ENCODE measurements at places on chromosomes 1 and 21.

DNA sequence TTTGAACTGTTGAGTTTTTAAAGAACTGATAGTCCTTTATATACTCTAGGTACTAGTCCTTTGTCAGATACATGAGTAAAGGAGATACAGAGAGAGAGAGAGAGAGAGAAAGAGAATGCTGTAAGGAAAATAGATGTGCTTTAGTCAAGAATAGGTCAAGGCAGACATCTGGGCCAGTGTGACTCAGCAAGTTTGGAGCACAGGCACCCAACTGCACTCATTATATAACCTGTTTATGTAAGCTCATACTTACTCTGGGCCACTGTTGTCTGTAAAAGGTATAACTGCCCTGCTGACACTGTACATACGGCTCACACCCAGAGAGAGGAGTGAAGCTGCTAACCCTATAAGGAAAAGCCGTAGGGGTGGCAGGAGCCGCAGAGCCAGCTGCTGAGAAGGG lies 32.2 kb upstream of the AKT3 start:
- no peak for DNase-seq

- no peak for DNase-seq
Observed at GRCh38 chr1:221923929-221924598, 182.2 kb upstream of the DUSP10 start.

DNA sequence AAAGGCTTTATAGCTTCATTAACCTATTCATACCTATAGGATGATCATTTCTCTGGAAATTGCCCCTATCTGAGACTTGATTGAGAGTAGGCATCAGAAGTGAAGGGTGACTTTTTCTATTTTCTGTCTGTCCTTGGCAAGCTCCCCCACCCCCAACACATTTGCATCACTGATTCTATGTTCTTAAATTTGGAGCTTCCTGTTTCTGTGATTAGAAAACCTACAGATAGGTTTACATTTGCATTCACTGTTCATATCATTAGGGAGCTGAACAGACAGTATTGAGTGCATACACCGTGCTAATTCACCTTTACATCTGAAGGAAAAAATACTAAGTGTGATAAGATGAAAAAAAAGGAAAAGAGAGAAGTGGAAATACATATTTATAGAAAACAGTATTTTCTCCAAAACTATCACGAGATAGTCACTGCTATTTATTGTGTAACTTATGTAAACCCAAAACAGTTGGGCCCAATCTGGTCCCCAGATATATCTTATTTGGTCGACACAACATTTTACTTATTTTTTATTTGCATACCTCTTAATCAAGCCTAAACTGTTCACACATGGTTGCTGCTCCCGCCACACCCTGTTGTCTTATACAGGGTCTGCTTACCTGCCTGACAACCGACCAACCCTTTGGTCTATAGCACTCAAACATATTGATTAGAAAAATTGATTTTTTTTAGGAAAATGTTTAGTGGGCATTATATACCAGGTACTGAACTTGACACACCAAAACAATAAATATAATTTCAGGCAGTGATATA lies 218.8 kb downstream of the NTNG1 start:
- no peak for DNase-seq

- no peak for DNase-seq
Observed at GRCh38 chr1:98546319-98546718, 115.2 kb upstream of the SNX7 start.

GRCh38 chr1:51610637-51611036 lies 6.3 kb upstream of the OSBPL9 start:
- DNase-seq: no peak

- no peak for DNase-seq
Observed at GRCh38 chr1:15559189-15559810, 25.6 kb downstream of the AGMAT start.

GRCh38 chr1:228205526-228206436 lies 2.1 kb upstream of the OBSCN start:
- DNase-seq: no peak

DNA sequence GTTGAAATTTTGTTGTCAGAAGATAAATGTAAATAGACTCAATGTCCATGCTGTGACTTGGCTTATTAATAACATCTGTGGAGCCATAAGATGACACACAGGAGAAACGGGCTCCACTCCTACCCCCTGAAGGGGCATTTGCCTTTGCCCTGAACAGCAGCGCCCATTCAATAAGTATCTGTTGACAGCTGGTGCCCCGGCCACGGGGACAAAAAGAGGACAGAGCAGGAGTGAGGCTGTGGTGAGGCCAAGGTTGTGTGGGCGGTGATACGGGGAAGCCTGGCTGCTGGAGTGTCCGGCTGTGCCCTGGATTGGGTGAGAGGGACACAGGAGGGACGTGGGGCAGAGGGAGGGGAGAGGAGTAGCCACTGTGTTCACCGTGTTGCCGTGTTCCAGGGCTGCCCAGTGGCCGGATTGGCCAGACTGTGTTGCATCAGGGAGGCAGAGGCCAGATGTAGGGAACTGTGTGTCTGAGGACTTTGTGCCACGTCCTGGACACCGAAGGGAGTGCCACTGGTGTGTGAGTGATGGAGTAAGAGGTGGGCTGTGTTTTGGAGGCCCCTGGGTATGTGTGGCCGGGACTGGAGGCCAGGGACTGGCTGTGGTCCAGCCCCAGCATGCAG lies 15.1 kb downstream of the PRMT2 start:
- DNase-seq: no peak

- DNase-seq: no peak
Observed at GRCh38 chr1:87592156-87592555, 263.5 kb downstream of the LMO4 start.

- no peak for DNase-seq
Observed at GRCh38 chr1:149845416-149845815, 54.0 kb upstream of the BOLA1 start.

DNA sequence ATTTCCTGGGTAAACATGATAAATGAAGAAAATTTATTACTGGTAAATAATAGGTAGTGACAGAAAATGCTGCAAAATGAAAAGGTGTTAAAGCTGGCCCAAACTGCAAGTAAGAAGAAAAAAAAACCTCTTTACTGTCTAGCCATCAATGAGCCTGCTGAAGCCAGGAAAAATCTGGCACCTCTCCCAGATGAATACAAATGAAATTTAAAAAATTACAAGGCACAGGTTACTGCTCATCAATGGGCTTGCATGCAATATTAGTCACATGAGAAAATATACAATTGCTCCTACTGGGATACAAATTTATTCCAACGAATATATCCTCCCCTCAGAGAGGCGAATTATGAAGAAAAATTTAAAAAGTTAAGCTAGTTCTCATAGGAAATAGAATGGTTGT lies 1422.5 kb downstream of the KCNT2 start:
- DNase-seq: no peak

DNA sequence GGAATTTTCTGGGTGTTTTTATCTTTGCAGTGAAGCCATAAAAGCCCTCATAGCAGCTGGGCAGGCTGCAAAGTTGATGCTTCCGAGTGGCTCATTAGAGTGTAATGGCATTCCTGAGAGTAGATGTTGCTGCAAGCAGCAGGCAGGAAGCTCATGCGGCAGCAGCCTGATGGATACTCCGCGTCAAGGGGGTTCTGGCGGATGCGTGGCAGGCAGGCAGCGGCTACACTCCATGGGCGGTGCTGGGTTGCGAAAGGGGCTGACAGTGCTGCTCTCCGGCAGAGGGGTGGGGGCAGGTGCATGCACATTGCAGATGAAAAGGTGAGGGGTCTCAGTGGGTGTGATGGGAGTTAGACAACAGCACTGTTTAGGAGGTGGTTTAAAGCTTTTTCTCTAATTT lies 93.2 kb upstream of the AJAP1 start:
- DNase-seq: no peak

- no peak for DNase-seq
Observed at GRCh38 chr1:93016171-93016570, 54.9 kb upstream of the DIPK1A start.

GRCh38 chr1:201838381-201838780 lies 9.4 kb downstream of the IPO9 start:
- no peak for DNase-seq

DNA sequence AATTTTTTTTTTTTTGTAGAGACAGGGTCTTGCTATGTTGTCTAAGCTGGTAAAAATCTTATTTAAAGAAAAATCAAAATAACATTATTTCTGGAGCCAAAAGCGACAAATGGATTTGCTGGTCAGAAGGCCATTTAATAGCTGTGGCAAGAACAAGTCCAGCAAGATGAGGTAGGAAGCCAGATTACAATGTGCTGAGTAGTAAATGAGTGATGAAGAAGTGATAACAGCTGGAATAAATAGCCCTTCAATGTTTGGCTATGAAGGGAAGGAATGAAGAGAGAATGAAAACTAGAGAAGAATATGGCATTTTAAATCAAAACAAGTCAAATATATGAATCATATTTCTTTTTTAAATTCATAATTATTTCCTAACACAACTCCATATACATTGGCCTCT lies 34.5 kb downstream of the SYDE2 start:
- DNase-seq: no peak

GRCh38 chr1:151010346-151010726 lies 2.1 kb downstream of the PRUNE1 start:
- DNase-seq: no peak

DNA sequence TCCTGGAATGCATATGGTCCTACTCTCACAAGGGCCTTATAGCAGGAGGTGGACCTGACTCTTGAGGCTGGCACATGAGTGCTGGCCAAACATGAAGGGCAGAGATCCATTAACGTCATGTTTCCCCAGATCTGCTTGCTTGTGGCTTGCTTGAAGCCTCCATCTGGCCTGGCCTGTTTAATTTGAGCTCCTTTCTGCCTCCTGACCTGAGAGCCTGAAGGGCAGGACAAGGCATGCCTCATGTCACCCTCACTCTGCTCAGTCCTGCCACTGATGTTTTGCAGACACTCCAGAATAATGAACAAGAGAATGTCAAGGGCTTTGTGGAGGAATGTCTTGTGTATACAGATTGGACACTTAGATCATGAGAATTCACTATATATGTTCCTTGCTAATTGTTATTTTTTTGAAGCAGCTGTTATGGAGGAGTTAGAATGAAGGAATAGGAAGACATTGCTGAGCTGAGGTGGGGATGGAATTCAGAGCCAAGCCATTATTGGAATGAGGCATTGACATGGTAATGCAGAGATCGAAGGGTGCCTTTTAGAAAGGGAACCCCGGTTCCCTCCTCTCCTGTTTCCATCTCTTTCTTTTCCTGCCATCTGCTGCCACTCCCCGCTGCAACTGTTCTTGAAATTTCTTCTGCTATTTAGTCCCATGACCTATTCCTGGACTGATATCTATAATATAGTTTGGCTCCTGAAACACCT lies 457.0 kb upstream of the PROX1 start:
- no peak for DNase-seq

- DNase-seq: no peak
Observed at GRCh38 chr1:234840843-234841242, 230.9 kb upstream of the IRF2BP2 start.

DNA sequence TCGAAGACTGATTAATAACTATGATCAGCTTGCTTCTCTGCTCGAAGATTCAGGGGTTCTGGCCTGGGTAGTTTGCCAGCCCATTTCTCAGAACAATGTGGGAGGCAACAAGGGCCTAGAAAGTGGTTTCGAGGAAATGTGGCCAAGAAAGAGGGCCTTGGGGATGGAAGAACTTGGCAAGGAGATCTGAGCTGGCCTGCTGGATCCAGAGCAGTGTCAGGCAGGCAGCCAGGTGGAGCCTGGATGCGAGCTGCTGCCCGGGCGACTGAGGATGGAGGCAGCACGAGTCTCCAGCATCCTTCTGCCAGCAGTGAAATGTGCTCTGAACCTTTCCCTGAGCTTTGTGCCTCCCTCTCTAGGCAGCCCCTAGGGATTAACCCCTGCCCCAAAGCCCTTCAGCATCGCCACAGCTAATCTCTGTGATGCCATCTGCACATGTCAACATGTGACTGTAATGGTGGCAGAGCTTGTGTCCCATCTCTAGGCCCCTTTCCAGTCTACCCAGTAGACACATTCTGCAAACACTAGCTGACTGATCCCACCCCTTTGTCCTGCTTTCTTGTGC lies 61.0 kb upstream of the NEK2 start:
- DNase-seq: no peak
